ENCODE measurements at places on chromosomes 7 and 10.

- no peak for DNase-seq
Observed at GRCh38 chr7:135386181-135386580, 123.7 kb downstream of the CNOT4 start.

GRCh38 chr7:391961-392524, 102.1 kb downstream of the FOXL3 start:
- DNase-seq = no peak

- no peak for DNase-seq
Observed at GRCh38 chr10:73517166-73517888, 21.5 kb upstream of the PPP3CB start.

DNA sequence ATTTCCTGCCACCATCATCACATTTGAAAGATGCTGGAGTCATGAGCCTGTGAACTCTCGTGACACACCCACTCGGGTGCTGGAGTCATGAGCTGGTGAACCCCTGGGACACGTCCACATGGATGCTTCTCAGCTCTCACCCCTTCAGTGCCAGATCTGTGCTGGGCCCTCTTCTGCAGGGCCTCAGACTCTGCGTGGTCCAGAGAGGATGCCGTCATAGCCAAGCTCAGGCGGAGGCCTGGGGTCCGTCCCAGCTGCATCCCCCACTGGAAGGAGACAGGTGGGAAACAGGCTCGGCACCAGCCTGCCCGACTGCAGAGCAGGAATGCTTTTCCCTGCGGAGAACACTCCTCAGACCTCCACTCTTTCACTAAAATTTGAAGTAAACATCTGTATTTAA, 156.5 kb upstream of the PPP2R2D start:
- no peak for DNase-seq

GRCh38 chr7:41247143-41247865, 455.6 kb downstream of the INHBA start:
- no peak for DNase-seq

All from HuH-7 (cell line).